ENCODE measurements at places on chromosomes 12 and 14.

DNA sequence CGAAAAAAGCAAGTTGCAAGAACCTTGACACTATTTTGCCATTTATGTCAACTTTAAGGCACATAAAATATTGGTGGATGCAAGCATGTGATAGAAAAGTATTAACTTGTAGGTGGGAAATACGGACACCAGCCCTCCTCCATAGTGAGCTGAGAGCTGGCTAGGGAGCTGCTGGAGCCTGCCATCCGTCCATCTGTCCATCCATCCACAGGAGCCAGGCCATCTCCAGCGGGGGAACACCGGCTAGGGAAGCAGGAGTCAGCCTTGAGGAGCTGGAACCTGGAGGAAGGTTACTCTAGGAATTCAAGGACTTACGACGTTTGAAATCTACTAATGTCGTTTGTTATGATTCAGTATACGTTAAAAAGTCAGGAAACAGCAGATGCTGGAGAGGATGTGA, 120.7 kb upstream of the C14orf180 start:
- DNase-seq: no peak

- no peak for DNase-seq
Measured at GRCh38 chr12:76586764-76587395, 27.3 kb upstream of the OSBPL8 start.

DNA sequence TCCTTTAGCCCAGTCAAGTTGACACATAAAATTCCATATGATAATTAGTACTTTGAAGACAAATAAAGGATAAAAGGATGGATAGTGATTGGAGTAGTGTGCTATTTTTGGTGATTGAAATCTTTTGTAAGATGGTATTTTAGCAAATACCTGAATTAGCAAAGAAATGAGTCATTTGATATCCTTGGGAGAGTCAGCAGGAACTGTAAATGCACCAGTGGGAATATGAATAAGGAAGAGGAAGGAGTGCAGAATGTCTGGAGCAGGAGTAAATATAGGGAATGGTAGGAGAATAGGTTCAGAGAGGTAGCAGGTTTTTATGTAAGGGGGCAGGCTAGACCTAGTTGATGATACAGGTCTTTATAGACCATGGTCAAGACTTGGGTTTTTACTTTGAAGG, 75.0 kb downstream of the TRMT5 start:
- DNase-seq: no peak

DNA sequence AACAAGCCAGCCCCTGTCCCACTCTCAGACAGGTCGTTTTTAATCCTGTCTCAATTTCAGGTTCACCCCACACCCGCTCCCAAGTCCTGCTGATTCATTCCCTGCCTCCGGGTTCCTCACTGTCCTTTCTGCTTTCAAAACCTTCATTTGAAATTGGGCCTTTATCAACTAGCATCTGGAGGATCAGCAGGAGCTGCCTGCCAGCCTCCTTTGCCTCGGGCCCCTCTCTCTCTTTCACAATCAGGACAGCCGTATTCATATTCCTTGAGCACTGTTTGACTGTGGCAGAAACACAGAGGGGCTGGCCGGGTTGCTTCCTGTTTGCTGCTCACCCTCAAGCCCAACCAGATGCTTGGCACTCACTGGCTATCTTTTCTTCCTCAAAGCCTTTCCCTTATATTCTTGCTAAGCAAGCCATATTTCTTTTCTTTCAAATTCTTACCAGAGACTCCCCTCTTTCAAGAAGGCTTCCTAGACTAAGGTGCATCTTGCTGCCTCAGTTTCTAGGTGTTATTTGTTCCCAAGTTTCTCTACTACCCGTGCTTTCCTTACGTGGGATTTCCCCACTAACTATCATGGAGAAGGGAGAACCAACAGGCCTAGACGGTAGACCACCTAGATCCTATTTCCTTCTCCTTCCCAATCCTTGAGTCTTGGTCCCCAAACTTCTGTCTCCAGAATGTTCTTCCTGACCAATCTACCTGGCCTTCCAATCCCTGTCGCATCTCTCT, 3.0 kb downstream of the GALNT6 start:
- no peak for DNase-seq
